ENCODE measurements at places on chromosomes 2 and 18.

GRCh38 chr18:63405986-63406385, 16.3 kb downstream of the VPS4B start:
- DNase-seq = no peak

DNA sequence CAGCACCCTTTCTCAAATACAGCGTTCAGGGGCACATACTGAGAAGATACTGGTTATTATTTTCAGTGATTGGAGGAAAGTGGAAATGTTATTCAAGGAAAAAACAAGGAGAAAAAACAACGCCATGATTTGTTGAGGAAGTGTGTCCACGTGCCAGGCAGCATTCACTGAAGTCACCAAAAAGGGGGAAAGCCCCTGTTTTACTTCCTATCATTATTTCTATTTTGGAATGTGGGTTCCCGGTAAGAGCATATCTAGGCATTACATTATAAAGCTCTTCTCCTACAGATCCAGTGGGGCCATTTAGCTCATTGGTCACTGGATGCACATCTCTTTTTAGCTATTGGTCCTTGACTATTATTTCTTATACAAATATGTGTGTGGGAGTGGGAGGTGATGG, 518.7 kb downstream of the TXNL1 start:
- no peak for DNase-seq

DNA sequence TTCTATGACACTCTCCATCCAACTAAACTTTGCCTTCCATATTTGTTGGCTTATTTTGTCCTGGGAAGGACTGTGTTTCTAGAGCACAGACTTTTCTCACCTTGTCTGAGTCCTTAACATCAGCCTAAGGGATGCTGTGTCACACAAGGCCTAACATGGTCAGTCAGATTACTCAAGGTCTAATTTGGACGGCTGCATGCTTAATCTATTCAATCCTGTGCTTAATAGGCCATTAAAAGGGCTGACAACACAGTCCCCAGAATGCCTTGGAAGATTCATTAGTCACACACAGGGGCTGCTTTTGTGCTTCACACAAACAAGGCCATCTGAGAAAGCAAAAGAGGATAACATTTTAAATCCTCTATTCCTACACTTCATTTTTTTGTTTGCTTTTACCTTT, 84.0 kb downstream of the DYNAP start:
- no peak for DNase-seq

DNA sequence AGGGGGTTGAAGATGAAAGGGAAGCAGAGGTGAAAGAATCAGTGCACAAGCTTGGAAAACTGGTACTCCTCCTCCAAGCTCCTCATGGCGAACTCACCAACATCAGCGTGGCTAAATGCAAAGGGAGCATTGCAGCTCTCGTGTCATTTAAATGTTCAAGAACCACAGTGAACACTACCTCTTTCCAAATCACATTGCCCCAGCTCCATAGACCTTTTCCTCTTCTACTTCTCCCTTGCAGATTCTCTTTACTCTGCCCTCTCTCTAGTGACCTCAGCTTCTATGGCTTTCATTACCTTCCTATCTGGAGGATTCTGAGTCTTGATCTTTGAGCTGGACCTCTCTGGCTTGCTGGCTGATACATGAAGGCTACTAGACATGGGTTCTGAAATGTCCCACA, 14.3 kb downstream of the EPB41L3 start:
- DNase-seq = no peak

DNA sequence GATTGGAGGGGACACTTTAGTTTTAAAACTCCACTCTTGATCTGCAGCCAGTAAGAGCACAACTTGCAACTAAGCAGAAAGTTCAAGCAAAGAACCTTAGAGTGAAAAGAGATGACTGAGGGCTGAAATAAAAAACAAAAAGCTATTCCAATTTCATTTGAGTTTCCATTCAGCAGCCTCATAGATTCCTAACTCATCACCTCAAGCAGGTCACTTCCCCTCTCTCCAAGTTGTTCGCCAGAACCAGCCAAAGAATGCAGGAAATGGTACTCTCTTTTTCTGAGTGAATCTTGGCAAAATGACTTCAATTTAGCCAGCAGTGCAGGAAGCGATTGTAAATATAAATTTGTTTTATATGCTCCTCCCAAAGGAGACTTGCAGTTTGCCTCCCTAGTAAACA, 213.3 kb downstream of the SETBP1 start:
- no peak for DNase-seq

DNA sequence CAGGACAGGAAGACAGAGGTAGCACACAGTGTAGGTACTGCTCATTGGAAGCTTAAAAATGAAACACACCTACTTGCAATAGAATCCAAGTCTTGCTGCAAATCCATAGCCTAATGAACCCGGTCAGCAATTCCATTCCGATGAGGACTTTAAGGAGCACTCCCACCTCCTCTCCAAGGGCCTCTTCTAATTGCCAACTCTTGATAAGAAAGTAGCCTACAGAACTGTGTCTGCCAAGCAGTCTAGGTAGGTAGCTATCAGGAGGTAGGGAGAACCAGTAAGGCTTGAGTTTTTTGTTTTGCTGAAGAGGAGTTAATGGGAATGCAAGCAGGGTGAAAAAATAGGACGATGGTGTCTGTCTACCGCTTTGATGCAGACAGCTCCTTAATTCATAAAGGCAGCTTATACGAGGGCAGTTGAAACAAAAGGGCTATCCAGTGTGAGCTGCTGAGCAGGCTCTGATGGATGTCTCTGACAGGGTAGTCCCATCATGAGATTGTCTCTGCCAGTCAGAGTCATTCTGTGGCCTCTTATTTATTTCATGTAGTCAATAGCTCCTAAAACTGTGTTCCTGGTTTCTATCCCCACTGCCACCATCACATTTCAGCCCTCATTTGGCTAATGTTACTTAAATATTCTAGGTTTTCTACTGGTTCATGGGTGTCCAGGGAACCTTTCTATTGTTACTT, 155.6 kb upstream of the DNMT3A start:
- DNase-seq = no peak

- no peak for DNase-seq
Measured at GRCh38 chr2:241924909-241925250, 55.4 kb downstream of the RTP5 start.

GRCh38 chr2:26162963-26163362, 9.9 kb upstream of the GAREM2 start:
- DNase-seq = no peak

- no peak for DNase-seq
Measured at GRCh38 chr2:134770702-134771101, 51.9 kb upstream of the TMEM163 start.

- no peak for DNase-seq
Measured at GRCh38 chr2:85134255-85134895, 1.2 kb downstream of the TCF7L1 start.

DNA sequence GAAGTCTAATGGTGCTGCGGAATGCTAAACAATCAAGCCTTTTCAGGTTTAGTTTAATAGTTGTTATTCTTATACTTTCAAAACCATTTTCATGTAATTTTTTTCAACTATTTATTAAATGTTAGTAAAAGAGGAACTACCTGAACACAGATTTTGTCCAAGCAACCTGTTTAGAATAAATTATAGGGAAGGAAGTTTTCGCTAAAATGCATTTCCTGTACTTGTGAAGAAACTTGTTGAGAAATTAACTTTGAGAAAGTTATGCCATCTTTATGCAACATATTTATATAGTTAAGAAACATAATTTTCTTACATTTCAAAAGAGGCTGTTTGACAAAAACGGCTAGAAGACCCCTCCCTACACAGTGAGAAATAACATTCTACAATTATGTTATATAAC, 16.6 kb downstream of the MAP4K4 start:
- no peak for DNase-seq

- DNase-seq = no peak
Measured at GRCh38 chr2:174969091-174969734, 36.0 kb downstream of the CHN1 start.

- DNase-seq = no peak
Measured at GRCh38 chr18:43879415-43879814, 602.1 kb upstream of the SYT4 start.

- DNase-seq = no peak
Measured at GRCh38 chr2:56654936-56655335, 471.1 kb downstream of the CCDC85A start.

DNA sequence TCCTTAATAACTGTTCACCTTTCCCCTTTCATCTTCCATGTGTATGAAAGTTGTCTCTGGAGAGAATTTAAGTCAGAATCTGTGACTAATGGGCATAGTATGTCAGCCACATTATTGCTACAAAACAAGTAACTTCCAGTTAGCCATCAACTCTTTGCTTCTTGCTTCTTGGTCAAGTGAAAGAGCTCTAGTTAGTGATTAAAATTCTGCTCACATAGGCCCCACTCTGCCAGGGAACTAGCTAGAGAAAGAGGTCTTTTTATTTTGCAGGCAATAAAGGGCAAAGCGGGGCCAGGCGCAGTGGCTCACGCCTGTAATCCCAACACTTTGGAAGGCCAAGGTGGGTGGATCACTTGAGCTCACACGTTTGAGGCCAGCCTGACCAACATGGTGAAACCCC, 64.6 kb downstream of the COLEC12 start:
- DNase-seq = no peak

DNA sequence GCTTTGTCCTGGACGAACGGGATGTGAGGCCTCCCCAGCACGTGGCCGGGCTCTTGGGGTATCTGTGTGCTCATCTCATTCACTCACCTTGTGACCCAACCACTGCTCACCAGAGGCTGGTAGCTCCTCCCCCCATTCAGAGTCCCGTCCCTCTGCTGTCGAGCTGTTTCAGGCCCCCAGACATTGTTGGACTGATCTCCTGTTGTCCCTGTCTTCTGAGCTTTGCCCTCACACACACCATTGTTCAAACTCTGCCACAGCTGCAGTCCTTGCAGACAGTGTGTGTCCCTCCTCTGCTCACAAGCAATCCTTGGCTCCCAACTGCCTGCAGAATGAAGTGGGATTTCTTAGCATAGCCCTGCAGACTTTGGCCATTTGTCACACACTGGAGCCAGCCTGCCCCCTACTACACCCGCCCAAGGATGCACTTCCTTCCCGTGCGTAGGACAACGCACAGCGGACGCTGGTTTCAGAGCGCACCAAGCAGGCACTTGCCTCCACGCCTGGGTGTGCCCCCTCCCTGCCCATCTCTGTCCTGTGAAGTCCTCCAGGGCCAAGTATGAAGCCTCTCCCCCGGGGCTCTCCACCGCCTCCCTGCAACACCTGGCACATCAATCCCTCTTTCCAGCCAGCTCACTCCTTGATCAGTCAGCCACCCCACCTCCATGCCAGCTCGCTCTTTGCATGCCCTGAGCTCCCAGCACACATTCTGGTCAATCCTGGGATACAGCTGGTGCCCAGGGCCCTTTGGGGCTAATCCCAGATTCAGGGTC, 16.5 kb upstream of the PRLH start:
- DNase-seq = no peak

DNA sequence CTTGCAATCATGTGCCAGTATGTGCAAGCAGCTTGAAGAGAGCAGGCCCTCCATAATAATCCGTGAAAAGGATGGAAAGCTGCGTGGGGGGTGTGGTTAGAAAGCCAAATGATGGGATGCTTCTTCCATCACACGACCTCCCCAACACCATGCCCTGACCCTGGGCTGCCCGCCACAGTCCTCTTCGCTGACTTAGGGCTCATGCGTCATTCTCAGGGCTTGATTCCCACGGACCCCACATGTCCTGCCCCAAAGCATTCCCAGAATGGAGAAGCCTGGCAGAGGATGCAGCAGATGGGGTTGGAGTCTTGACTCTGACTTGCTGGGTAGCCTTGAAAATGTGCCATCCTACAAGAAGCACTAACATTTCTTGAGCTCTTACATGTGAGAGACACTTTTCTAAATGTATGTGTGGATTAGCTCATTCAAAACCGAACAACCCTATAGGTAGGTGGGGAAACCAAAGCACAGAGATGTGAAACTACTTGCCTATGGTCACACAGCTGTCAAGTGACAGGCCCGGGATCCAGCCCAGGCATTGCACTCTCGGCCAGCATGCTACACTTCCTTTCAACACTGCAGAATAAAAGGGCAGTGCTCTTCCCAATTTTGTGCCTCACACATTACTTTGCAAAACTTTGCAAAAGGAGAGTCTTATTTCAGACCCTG, 3.7 kb downstream of the TNS1 start:
- DNase-seq = no peak

GRCh38 chr2:132859590-132859989, 189.6 kb upstream of the LYPD1 start:
- DNase-seq = no peak

GRCh38 chr2:98702127-98702802, 28.7 kb downstream of the MGAT4A start:
- DNase-seq = no peak

DNA sequence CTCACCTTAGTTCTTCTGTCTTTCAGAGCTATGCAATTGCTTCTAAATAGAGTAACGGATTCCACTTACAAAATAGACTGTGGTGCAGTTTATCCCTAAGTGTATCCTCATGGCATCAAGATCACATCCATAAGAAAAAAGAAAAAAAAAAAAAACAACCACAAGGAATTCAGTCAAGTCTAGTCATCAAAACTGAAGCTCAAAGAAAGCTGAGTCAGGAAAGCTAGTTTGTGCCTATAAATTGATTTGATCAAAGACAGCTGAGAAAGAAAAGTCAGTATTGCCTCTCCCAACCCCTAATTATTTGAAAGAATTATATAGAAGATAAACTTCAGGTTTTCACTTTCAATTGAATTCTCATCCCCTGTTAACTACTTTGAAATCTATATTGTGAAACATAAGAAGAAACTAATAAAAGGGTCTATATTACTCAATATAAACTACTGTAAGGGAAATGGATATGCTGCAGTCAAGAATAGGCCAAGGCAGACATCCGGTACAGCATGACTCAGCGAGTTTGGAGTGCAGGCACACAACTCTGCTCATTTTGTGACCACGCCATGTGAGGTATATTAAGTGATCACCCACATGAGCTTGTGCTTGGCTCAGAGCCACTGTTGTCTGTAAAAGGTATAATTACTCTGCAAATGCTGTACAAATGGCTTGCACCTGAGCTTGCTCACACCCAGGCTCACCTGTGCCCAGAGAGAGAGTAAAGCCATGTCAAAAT, 568.1 kb upstream of the CRIM1 start:
- DNase-seq = no peak

DNA sequence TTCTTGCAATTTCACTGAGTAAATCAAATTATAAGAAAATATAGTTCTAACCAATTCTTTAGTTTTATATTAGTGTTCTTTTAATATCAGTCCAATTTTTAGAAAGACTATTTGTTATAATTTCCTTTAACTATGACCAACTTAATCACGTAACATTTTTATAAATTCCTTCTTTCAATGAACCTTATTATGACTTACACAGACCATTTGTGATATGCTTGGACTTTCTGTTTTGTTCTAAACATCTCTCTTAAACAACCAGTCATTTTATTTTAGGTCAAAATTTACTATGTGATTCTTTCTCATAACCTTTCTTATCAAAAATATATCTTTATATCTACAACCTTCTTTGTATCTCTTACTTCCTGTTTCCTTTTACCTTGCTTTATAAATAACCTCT, 39.5 kb upstream of the DYNAP start:
- DNase-seq = no peak
